ENCODE measurements at places on chromosomes 4 and X.

DNA sequence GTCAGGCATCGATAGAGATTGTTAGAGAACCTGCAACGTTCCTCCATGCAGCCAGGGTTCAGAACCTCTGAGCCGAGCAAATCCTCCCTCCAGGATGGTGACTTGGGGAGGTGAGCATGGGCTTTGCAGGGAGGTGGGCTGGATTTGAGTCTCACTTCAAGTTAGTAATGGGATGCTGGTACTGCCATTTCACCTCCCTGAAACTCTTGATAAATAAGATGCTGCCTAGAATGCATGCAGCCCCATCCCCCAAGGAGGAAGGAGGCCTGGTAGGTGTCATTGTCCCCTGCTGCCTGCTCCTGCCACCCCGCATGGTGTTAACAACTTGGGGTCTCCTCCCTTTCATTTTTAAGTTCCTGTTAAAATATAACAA is 35.7 kb upstream of the SLC2A9 start:
- DNase-seq, result no peak

DNA sequence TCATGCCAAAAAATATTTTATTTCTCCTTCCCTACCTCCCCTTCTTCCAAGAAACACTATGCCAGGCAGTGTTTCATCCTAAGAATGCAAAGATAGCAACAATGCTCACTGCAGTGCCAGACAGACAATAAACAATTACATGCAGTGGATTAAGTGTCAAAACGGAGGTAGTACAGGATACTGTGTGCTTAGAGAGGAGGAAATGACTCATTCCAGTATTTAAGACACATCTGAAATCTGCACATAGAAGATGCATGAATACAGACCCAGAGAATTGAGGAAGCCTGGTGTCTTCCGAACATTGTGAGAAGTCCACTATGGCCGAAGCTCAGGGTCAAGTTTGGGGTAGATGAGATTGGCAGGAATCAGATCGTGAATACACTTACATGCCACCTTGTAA is 326.4 kb downstream of the PPP3CA start:
- no peak for DNase-seq

DNA sequence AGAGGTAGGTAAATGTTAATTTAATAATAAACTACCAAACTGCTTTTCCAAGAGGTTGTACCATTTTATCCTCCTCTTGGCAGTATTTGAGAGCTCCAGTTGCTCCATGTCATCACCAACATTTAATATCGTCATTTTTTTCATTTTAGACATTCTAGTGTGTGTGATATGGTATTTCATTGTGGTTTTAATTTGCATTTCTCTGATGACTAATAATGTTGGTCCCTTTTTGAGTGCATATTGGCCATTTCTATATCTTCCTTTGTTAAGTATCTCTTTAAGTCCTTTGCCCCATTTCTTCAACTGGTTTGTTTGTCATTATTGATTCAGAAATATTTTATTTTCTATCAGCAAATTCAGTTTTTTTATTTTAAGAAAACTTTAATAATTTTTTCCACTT is 88.8 kb downstream of the MAPK10 start:
- DNase-seq, result no peak

GRCh38 chrX:18946157-18946556 is 37.8 kb downstream of the PHKA2 start:
- DNase-seq, result no peak

DNA sequence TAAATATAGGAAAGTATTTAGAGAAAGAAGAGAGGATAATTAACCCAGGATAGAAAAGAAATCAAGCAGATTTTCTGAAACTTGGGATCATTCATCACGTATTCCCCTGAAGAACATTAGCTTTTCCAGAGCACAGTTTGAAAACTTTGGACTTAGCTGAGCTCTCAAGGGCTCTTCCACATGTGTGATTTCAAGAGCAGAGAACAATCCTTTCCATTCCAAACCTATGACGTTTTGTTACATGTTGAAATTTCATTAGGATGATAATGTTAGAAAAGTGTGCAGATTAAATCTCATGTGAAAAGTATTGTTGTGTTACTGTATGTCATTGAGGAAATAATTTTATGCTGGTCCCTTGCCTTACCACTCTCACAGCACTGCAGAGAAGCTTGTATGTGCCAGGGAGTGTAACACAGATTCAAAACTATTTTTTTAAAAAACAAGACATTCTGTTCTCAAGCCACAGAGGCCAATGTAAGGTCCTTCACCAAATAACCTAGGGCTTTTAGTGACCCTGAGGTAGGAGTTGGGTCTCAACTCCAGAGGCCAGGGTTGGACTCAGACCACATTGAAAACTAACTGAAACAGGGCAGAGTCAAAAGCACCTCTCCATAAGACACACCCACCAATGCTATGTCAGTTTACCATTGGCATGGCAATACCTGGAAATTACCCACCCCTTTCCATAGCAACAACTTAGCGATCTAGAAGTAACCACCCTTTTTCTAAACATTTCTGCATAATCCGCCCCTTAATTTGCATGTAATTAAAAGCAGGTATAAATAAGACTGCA is 141.3 kb downstream of the ANXA5 start:
- no peak for DNase-seq

- no peak for DNase-seq
These were observed 129.6 kb downstream of the DHRSX start for GRCh38 chrX:2371026-2371711.

DNA sequence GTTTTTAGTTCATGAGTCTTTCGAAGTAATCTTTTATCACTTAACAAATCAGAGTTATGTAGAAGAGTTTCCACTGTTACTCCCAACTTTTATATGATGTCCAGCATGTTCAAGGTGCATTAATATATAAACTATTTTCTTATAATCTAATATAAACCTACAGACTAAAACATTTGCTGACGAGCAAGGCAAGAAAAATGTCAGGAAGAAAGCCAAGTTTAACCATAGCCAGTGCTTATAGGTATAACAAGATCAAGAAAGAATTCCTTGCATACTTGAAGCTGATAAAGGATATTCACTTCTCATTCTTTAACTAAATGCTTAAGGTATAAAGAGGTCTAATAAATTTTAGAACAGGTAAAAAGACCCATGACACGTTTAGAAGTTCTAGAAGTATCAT is 167.7 kb downstream of the NPNT start:
- DNase-seq, result no peak

DNA sequence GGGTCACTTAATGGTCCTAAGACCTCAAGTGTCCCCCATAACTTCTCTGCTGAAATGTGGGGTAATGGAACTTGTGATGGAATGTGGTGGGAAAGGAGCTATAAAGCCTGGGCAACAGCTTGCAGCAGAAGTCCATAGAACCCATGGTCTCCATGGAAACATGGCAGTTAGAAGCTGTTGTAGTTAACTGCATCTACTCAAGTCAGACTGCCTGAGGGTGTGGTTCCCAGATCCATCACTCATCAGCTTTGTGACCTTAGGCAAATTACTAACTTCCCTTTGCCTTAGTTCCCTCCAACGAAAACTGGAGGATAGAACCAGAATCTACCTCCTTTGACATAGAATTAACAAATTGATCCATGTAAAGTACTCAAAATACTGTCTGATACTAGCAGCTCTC is 113.0 kb downstream of the SPATA18 start:
- DNase-seq, result no peak

- DNase-seq, result no peak
These were observed 80.7 kb upstream of the LEF1 start for GRCh38 chr4:108249397-108249796.

GRCh38 chr4:11593576-11594116 is 165.0 kb upstream of the HS3ST1 start:
- no peak for DNase-seq

- no peak for DNase-seq
These were observed 77.0 kb downstream of the PALLD start for GRCh38 chr4:168573870-168574269.

DNA sequence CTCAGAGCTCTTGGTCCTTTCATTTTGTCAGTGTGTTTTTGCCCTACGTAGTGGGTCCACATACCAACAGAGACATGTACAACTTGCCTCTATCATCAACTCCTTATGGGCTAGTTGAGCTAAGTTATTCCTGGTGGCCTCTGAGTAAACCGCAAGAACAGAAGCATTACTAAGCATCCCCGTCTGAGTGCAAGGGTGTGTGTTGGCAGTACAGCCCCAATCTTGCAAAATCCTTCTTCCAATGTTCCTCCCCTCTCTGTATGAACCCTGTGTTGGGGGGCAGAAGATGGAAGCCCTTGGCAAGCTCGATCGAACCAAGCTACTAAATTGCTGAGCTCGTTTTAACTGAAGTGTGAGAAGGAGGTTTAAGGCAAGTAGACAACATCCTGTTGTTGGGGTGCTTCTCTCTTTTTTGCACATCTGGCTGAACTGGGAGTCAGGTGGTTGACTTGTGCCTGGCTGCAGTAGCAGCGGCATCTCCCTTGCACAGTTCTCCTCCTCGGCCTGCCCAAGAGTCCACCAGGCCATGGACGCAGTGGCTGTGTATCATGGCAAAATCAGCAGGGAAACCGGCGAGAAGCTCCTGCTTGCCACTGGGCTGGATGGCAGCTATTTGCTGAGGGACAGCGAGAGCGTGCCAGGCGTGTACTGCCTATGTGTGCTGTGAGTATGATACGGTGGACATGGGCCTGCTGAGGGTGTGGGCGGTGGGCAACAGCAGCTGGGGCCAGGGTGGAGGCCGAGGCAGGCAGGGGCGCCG is at the start of gene SH2D1A:
TSS of gene SH2D1A (plus strand) at position 447 of the 760 bp plus-strand sequence. CDS start at position 527, 80 bp downstream.
- no peak for DNase-seq

DNA sequence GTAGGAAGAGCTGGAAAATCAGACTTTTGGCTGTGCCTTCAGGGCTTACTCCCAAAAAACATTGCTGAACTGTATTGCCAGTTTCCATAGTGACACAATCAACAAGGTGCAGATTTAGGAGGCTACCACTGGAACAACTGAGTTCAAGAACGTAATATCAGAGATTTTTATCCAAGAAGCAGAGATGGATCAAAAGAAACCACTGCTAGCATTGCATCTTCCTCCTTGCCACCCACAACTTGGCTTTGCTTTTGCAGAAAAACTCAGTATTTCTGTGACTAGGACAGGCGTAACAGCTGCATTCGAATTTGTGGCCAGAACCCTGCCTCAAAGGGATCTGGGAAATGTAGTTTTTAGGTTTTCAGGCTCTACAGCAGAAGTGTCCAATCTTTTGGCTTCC is 27.8 kb upstream of the WDFY3 start:
- DNase-seq, result no peak

DNA sequence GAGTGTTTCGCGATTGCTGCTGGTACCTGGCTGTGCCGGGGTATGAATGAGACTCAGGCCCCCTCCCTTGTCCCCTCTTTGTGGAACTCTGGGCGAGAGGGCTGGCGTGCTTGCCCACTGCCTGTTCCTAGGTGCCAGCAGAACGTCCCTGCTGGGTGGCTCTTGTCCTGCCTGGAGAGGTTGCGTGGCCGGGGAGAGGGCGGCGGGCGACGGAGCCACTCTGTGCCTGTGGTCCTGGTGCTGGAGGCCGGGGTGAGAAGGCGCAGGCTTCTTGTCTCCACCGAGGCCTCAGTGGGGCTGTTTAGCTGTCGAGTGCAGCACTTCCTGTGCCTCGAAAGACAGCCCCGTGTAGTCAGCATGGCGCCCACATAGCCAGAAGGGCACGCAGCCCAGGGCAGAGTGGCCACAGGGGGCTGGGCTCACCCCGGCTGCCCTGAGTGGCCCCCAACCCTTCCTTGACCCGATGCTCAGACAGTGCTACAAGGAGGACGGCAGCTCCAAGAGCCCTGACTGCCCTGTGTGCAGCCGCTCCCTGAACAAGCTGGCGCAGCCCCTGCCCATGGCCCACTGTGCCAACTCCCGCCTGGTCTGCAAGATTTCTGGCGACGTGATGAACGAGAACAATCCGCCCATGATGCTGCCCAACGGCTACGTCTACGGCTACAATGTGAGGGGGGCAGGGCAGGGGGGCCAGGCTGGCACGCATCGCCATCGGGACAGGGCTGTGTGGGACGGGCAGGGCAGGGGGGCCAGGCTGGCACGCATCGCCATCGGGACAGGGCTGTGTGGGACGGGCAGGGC is 8.9 kb upstream of the UVSSA start:
- no peak for DNase-seq

DNA sequence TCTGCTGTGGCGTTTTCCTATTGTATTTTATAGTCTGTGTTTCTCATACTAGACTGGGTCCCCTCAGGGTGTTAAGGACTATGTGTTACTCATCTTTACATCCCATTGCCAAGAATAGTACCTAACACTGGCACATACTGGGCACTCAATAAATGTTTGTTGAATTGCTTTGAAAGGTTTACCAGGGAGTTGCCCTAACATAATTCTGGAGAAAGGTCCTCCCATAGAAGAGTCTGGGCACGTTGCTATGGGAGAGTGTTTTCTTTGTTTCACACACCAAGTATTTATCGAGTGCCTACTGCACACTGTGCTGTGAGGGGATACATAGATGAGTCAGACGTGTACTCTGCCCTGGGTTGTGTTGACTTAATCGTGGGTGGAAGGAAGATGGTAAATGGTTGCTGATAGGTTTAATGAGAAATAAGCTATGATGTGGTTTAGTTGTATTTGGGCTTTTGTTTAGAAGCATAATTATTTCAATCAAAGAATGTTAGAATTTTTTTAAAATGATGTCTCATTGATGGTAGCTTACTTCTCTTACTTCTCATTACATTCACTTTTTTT is 42.9 kb downstream of the AFF1 start:
- no peak for DNase-seq

Measured in stimulated activated CD8-positive, alpha-beta memory T cell treated with anti-CD3 and anti-CD28 coated beads, Interleukin-7, amount 100 ng/mL, for 1 hour (primary cell).